ENCODE measurements at places on chromosomes 1 and 21.

DNA sequence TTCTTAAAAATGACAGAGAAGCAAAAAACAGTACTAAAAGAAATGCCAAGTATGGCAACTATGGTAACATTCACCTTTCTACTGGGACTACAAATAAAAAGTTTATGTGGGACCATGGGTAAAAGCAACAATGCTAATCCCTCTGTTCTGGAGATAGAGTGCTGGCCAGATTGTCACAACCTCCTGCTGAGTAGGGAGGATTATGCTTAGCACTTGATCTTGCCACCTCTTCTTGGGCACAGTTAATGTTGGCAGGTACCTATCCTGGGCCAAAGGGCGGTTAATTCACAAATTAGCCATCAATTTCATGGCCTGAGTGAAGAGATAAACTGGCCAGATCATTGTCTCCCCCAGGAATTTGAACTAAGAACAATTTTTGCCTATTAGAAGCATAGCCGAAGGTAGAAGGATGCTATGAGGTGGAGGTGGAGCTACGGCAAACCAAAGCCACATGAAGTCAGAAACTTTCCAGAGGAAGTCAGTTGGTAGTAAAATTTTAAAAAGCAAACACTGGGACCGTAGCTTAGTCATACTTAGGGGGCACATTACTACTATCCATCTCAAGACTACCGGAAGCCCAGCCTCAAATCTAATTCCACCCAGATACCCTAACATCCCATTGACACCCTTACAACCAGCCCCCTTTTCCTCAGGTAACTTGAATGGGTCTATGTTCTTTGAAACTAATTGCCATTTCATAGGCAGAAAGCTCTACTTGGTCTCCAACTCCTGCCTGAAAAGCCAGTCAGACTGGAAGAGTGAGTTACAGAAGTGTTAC is 2.7 kb downstream of the SCYL3 start:
- DNase-seq: peak; percentile 19

GRCh38 chr1:85453640-85454194 is 11.2 kb downstream of the DDAH1 start:
- no peak for DNase-seq

DNA sequence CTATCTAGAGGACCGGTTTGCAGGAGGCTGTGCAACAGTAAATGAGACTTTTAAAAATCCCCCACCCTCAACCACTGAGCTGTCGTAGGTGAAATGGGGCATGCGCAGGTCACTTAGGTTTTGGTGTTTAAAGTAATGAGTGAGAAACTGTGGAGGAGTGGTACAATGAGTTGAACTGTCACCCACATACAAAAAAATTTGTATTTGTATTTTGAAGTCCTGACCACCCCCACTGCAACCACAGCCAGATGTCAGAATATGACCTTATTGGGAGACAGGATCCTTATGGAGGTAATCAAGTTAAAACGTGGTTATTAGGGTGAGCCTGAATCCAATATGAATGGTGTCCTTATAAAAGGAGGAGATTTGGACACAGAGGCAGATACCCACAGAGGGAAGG is 1.6 kb upstream of the IRF6 start:
- DNase-seq: no peak

GRCh38 chr1:109253803-109254620 is 4.7 kb downstream of the CELSR2 start:
- no peak for DNase-seq

GRCh38 chr1:72241397-72241796 is 40.9 kb downstream of the NEGR1 start:
- no peak for DNase-seq

GRCh38 chr21:26444646-26445045 is 128.4 kb downstream of the CYYR1 start:
- DNase-seq: no peak

Measured in cerebellum (tissue), 4 donors.